ENCODE measurements at places on chromosomes 12 and 14.

GRCh38 chr12:11650286-11651281 lies 1.1 kb downstream of the ETV6 start:
- peak; percentile 70 for DNase-seq

DNA sequence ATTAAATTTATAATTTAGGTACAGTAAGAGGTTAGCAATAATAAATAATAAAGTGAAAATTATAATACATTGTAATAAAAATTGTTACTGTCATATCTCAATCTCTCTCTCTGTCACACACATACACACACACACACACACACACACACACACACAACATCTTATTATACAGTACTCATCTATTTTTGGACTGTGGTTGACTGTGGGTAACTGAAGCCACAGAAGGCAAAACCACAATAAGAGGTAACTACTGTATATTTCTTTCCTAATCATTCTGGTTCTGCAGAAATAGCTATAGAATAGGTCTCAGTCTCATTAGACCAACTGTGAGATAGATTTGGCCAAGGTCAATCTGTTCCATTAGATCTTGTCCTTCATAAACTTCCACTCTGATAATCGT lies 33.1 kb upstream of the PTPRO start:
- DNase-seq = no peak

- no peak for DNase-seq
Measured at GRCh38 chr12:102371165-102371564, 109.2 kb downstream of the IGF1 start.

GRCh38 chr12:118465706-118466105 lies 89.4 kb downstream of the SUDS3 start:
- no peak for DNase-seq

- DNase-seq = no peak
Measured at GRCh38 chr14:54709444-54709843, 142.5 kb downstream of the SAMD4A start.

DNA sequence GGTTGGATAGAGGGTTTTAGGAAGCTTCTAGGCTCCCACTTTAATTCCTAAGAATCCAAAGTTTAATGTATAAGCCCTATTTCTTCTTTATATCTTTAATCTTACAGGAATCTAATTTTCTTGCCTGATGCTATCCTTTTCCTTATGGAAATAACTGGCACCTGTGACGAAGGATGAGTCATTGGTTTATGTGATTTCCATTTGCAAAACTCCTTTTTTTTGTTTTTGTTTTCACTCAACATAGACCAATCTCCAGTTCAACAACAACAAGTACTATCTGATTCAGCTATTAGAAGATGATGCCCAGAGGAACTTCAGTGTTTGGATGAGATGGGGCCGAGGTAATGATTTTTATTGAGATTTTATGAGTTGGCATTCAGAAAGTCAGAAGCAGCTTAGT lies 6.8 kb downstream of the PARP2 start:
- no peak for DNase-seq

- DNase-seq = no peak
Measured at GRCh38 chr12:123808167-123808566, 46.1 kb downstream of the DNAH10 start.

Data from mucosa of descending colon (tissue), 3 donors.